Vagina (tissue), 2 donors: ENCODE measurements at places on chromosomes 4 and X.

- no peak for DNase-seq
Measured at GRCh38 chr4:142631836-142632235, 214.3 kb downstream of the INPP4B start.

DNA sequence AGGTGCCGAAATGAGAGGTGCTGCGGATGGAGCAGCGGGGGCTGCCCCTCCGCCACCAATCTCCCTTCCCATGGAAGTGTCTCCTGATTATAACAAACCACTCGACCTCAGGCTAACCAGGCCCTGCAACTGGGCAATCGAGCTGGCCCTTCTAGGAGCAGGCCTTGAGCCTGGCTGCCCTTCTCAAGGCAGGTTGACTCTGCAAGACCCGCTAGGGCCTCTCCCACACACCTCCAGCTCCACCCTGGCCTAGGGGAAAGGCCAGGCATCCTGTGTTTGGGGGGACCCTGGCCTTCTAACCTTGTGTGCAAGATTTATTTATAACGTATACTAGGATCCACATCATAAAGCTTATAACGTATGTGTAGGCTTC, 3.7 kb upstream of the BCOR start:
- no peak for DNase-seq

DNA sequence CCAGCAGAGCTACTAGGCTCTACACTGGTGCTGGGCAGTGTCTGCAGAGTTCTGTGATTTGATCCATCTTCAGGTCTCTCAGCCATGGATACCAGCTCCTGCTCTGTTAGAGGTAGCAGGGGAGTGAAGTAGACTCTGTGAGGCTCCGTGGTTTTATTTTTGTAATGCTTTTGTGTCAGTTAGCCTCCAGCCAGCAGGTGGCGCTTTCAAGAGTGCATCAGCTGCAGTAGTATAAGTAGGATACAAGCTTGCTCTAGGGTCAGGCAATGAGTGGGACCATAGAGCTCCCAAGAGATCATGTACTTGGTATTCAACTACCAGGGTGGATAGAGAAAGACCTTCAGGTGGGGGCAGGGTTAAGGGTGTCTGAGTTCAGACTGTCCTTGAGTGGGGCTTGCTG, 362.5 kb upstream of the TRAM1L1 start:
- no peak for DNase-seq

GRCh38 chrX:20355187-20355586, 88.5 kb upstream of the RPS6KA3 start:
- DNase-seq = no peak

- DNase-seq = no peak
Measured at GRCh38 chrX:65697915-65698796, 30.7 kb downstream of the MSN start.

DNA sequence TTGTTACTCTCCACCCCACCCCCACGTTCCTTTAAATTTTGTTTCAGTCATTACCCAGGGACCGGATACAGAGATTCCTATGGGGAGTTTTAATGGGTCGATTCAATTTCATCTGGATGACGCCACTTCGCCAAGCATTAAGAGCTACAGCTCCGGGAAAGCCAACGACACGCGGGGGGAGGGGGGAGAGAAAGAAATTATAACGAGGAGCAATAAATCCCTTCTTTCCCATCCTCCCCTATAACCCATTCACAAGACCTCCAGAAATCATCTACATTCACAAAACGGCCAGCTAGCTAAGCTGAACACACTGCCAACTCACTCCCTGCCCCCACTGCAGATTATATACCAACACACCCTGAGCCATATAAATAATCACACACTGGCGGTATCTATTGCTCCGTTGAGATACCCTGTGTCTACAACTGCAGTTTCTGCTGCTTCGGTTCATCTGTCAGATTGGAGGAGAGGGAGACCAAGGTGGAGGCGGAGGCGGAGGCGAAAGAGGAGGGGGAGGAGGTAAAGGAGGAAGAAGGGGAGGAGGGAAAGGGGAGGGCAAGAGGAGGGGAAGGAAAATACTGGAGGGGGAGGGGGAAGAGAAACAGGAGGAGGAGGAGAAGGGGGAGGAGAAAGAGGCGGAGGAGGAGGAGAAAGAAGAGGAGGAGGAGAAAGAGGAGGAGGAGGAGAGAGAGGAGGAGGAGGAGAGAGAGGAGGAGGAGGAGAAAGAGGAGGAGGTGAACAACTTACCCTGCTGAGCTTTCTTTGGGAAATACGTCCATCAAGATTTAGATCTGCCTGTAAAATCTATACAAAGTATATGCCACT, 113.9 kb upstream of the VAMP7 start:
- DNase-seq = no peak

DNA sequence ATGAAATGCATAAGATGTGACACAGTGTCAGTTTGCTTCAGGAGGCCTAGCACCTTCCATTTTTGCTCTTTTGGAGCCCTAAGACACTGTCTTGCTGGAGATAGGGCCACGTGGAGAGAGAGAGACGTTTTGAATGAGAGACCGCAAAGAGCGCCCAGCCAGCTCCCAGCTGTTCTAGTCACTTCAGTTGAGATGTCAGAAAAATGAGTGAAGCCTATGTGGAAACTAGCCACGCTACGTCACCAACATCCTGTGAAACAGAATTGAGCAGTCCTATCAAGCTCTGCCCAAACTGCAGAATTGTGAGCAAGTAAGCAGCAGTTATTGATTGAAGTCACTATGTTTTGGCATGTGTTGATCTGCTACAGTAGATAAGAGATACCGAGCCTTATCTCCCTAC, 13.1 kb downstream of the GPR82 start:
- DNase-seq = no peak

GRCh38 chrX:129577473-129577872, 37.4 kb downstream of the OCRL start:
- DNase-seq = no peak

DNA sequence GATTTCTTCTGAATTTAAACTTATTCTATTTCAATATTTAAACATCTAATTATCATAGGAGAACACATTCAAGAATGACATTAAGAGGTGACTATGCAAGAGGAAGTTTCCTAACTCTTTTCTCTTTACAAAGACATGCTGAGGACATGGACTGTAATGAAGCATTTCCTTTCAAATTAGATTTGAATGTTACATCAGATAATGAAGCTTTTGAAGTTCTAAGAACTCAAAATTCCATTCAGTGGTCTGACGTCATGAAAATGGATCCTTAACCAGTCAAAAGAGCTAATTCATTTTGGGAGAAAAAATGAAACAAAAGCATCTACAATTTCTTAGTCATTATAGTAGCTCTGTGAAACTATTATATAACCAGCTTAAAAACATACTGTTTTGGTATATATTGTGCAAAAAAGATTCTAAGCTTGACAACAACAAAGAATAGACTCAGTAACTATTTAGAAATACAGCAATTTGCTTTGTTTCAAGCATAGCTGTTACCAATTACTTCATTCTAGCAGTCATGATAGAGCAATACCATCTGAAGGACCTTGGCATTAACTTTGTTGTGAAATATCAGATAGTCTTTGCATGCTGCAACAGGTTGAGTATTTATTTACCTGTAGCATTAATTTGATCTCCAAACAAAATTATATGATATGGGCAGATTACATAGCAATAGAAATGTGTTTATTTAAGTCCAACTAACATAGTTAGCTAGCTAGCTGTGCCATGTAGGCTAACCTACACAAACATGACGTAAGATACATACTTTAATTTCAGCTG, 13.7 kb upstream of the DTHD1 start:
- DNase-seq = no peak

GRCh38 chr4:142331132-142331531, 515.0 kb downstream of the INPP4B start:
- no peak for DNase-seq

- no peak for DNase-seq
Measured at GRCh38 chrX:47047989-47048388, 30.3 kb upstream of the RGN start.

- no peak for DNase-seq
Measured at GRCh38 chr4:121686255-121686654, 10.5 kb downstream of the ANXA5 start.

GRCh38 chr4:152374153-152374552, 161.7 kb downstream of the FBXW7 start:
- DNase-seq = no peak

- no peak for DNase-seq
Measured at GRCh38 chrX:28581522-28581921, 5.7 kb upstream of the IL1RAPL1 start.

- no peak for DNase-seq
Measured at GRCh38 chr4:20248155-20248558, 3.5 kb upstream of the SLIT2 start.

GRCh38 chr4:146346276-146346675, 131.9 kb downstream of the REELD1 start:
- DNase-seq = no peak

DNA sequence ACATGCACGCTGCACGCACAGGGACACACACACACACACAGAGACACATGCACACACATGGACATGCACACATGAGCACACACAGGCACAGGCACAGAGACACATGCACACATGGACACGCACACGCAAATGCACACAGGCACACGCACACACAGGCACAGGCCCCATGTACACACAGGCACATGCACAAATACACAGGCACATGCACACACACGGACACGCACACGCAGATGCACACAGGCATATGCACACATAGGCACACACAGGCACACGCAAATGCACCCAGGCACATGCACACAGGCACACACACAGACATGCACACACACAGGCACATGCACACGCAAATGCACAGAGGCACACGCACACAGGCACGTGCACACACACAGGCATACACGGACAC, 30.3 kb upstream of the HTRA3 start:
- no peak for DNase-seq

DNA sequence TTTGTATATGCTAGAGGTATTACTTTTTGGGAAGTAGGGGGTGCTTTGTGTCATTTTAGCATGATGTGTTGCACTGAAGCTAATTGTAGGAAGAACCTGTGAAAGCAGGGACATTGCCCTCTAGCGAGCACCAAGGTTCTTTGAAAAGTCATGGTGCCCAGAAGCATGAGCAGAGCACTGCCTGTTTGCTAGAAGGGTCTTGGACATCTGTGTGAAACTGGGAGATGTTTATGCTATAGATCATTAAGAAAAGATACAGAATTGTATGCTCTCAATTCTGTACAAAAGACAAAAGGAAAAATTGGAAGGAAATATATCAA, 14.7 kb downstream of the GRPR start:
- no peak for DNase-seq
